ENCODE measurements at places on chromosomes 1 and 21.

GRCh38 chr1:22670352-22670975 is 17.4 kb downstream of the C1QB start:
- DNase-seq = no peak

- no peak for DNase-seq
Observed at GRCh38 chr1:88013485-88013884, 670.6 kb upstream of the PKN2 start.

GRCh38 chr1:246292571-246292970 is 214.5 kb downstream of the SMYD3 start:
- DNase-seq = no peak

DNA sequence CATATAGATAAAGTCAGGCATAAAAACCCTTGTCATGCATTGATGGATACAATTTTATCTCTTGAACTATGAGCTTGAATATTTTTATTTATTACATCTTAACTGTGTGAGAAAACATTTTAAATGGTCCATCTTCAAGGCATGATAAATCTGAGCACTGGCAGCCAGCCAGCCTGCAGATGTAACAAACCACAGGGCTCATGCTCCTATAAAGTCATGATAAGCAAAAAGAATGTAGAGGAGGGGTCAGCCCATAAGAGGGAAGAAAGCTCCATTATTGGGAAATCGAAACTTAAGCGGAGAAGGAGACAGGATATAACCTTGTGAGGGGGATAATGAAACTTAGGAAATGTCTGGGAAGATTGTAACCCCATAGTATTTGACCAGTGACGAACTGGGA is 839.0 kb downstream of the LRRIQ3 start:
- DNase-seq = no peak

GRCh38 chr1:168330285-168330684 is 49.6 kb downstream of the TBX19 start:
- no peak for DNase-seq

GRCh38 chr1:111593403-111594305 is 25.9 kb upstream of the RAP1A start:
- DNase-seq = no peak

DNA sequence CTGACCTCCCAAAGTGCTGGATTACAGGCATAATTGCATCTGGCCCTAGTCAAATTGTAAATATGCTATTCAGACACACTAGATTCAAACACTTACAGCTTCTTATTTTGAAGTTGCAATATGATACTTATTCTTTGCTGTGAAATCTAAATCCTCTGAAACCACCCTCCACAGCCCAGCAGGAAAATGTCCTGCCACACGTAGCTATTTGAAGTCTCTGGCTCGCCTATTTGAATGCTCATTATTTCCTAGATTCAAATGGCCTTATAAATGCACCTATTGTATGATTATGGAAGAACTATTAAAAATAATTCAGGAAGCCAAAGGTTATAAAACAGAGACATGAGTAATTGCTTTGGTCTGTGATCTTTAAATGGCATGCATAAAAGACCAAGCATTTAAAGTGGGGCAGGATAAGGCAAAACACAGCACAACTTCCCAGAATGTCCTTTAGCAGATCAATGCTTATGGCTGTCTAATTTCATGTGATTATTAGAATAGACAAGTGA is 26.6 kb upstream of the FBXO28 start:
- DNase-seq = no peak

DNA sequence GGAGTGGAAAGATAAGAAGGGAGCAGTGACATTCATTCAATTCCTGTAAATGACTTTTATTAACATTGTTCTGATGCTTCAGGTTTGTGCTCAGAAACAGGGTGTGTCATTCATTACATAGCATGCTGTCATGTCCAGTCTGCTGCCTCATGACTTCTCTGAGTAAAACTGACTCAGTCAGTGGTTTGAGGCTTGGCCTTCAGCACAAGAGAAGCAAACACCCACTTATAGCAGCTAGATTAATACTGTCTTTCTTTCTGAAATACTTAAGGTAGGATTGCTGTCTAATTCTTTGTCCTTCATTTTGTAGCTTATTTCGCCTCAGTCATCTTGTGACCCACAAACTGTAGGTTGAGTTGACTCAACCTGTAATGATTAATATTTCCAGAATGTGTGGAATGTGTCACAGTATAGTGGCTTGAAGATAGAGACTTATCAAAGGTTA is 32.9 kb downstream of the RASAL2 start:
- DNase-seq = no peak

DNA sequence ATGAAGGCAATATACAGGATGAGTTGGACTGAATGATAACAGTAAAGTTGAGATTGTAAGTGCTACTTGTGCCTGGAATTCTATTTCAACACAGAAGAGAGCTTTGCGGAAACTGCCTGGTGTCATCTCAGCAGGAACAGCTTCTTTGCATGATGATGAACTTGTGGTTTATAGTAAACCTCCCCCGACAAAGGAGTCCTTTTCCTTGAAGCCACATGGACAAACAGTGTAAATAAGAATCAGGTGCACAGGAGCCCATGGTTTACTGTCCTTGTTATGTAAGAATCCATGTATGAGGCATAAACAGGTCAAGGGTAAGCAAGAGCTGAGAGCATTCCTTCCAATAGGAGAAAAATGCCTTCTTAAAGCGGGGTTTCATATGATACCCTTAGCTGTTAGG is 66.2 kb downstream of the PCNX2 start:
- no peak for DNase-seq

GRCh38 chr1:36576551-36577110 is 93.9 kb upstream of the CSF3R start:
- DNase-seq = no peak

- no peak for DNase-seq
Observed at GRCh38 chr1:175192111-175192629, 406 bp downstream of the KIAA0040 start.

GRCh38 chr1:244614113-244614836 is 38.7 kb upstream of the DESI2 start:
- no peak for DNase-seq

- DNase-seq = no peak
Observed at GRCh38 chr1:109895720-109896504, 14.7 kb upstream of the CSF1 start.
